ENCODE measurements at places on chromosomes 6 and 20.

DNA sequence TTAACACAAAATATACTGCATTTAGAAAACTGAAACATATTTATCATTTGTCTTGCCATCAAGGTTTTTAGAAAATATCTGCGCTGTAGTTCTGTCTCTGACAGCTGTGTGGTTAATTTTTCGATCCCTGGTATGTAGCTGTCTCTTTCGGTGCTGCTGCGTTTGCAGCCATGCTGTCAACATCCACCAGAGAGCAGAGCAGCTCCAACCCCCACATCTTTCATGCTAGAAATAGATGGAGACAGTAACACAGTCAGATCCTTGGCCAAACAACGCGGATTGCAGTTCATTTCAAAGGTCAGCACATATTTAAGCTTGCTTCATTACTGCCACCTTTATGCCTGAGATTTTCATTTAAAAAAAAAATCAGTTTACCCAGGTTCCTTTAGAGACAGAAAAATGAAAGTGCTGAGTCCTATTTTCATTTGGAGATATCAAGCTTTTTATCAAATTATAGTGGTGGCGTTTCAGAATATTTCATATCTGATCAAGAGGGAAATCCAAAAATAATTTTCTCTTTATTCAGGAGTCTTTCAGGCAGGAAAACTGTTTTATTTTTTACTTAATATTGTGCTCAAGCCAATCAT is 157.7 kb upstream of the MMS22L start:
- DNase-seq: no peak

DNA sequence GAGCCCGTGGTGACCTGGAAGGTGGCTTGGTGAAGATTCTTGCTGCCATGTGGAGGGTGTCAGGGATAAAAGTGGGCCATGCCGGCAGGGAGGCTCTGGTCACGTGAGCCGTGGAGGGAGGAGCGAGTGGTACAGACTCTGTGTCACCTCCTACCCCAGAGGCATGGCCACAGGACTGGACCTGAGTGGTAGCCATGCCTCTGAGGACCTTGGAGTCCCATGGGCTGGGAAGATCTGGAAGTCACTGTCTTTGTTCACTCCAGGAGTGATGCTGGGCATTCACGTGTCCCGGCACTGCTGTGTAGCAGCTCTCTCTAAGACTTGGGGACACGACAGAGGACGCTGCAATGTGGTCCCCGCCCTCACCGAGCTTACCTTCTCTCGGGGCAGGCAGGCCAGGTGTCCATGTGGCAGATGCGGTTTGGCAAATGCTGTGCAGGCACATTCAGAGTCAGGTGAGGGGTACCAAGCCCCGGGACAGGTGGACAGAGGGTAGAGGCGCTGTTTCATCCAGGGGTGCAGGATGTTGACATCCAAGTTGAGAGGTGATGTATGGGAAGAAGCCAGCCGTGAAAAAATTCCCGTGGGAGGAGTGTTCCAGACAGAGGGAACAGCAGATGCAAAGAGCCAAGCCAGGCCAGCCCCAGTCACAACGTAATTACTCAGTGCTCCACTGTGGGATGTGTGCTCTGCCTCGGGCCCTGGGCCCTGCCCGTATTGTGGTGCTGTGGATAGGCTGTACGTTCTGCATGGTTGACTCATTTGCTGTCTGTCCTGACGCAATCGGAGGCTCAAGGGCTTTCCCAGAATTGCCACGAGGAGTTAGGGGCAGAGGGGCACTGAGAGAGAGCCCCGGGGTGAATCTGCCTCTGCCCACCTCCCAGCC is 307.8 kb downstream of the TAF4 start:
- DNase-seq: no peak

DNA sequence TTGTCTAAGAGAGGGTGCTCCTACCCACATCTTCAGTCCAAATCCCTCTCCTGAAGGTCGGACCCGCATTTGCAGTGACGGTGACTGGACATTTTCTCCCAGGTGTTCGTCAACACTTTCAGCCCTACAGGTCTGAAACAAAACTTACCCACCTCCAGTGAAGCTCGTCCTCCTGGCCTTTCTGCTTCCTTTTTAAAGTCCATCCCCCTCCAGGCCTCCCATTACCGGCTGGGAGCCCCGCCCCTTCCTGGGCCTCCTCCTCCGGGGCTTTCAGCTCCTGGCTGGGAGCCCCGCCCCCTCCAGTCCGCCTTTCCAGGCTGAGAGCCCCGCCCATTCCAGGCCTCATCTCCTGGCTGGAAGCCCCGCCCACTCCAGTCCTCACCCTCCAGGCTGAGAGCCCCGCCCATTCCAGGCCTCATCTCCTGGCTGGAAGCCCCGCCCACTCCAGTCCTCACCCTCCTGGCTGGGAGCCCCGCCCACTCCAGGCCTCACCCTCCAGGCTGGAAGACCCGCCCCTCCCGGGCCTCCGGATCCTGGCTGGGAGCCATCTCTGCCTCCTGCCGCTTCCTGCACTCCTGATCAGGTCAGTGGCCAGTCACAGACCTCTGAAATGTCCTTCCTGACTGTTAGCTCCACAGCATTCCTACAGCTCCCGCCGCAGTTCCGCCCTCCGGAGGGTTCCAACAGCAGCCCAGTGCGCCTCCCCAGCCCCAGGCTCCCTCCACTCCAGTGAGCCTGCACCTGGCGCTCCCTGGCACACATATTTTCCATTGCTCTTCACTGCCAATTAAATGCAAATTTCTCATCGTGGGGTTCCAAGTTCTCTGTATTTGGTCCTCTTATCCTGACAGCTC is 98.5 kb downstream of the LY86 start:
- DNase-seq: peak; percentile 10

- DNase-seq: no peak
Observed at GRCh38 chr6:158743033-158743651, 76.0 kb downstream of the EZR start.

DNA sequence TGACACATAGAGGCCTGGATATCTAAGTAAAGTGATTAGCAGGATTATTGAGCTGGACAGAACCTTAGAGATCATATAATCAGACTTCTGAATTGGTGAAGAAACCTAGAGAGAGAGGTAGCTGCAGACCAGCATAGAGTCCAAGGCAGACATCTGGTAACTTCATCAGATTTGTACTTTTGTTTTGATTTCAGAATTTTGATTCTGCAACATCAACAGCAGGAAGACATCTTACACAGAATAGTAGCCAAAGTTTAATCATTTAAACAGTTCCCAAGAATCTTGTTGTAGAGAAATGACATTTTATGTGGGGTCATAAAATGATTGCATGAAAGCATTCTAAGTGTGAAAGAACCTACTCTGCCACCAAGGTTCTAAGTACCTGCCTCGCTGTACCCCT is 39.4 kb downstream of the RPRD1B start:
- DNase-seq: no peak

GRCh38 chr6:5923840-5924239 is 82.9 kb downstream of the NRN1 start:
- DNase-seq: no peak

Measured in CD4-positive, alpha-beta T cell treated with Interleukin-6 for 4 hours (primary cell).